ENCODE measurements at places on chromosomes 2 and 18.

- DNase-seq: no peak
Observed at GRCh38 chr2:38966678-38967077, 77.0 kb downstream of the ARHGEF33 start.

GRCh38 chr2:1282552-1282951 lies 130.7 kb upstream of the TPO start:
- DNase-seq: no peak

GRCh38 chr2:12008425-12009061 lies 262.1 kb downstream of the LPIN1 start:
- no peak for DNase-seq

DNA sequence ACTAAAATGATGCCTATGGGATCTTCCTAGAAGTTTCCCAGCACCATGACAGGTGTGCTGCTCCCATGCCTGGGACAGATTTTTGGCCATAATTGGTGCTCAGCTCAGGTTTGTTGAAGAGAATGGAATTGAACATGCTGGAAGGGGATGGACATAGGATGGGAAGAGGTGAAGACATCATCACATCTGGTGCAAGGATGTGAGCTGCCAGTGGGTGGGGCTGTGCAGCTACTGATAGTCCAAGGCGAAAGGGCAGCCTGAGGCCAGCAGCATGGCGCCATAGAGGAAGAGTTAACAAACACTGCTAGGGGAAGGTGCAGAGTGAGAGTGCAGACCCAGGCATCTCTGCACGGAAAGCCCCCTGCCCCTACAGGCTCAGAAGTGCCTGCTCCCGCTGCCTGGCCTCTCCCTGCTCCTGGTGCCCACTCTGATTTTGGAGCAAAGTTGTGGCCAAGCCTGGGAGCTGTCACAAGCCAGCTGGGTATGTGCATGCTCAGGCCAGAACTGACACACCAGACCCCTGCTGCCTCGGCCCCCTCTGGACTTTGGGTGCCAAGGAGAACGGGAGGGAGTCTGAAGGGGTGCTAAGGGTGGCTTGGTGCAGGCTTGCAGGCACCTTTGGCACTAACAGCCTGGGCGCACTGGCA lies 178.6 kb downstream of the ZBTB7C start:
- no peak for DNase-seq

DNA sequence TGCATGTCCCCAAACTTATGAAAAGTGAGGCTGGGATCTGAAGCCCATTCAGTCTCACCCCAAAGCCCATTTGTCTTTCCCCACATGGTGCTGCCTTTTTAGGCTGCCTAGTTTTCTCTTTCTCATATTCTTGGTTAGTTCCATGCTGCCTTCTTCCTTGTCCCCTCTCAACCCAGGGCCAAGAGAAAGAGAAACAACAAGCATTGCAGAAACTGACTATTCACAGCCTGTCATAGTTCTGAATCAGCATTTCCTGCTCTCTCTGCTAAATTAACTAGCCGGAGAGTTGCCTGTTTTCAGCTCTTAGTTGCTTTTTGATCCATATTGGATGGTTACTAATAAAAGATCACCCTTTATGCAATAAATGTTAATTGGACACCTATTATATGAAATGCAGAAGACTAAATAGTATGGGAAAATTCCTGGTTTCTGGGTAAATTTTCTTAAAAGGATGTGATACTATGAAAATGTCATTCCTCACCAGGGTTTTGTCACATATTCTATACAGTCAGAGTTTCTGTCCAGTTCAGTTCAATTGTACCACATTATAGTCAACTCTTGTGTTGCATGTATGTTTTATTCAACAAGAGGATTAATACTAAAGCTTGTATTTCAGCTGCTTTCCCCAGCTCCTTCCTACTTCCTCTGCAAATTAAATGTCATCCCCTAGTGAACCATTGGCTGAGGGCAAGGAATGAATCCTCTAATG lies 246.5 kb downstream of the GALR1 start:
- no peak for DNase-seq

- no peak for DNase-seq
Observed at GRCh38 chr2:21774691-21775368, 651.1 kb downstream of the TDRD15 start.

- peak; percentile 12 for DNase-seq
Observed at GRCh38 chr2:202158796-202159195, 79.6 kb downstream of the SUMO1 start.

- no peak for DNase-seq
Observed at GRCh38 chr18:24090876-24091275, 48.0 kb upstream of the CABYR start.

DNA sequence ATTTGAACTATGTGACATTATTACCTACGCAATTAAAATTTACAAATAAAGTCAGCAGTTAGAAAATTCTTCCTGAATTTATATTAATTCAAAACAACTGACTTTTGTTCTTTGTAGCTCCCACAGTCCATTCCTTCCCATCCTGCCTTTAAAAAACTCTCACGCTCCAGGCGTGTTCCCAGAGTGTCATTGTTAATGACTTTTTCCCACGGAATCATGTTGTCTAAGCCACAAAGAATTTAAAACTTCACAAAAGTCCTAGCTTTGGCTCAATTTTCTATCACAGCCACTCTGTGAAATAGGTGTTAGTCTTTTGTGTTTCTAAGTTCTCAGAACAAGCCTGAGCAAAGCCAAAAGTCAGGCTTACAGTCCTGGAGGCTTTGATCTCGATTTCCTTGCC lies 26.5 kb downstream of the SLC1A4 start:
- DNase-seq: no peak

GRCh38 chr2:7704296-7704865 lies 787.2 kb downstream of the RNF144A start:
- no peak for DNase-seq

DNA sequence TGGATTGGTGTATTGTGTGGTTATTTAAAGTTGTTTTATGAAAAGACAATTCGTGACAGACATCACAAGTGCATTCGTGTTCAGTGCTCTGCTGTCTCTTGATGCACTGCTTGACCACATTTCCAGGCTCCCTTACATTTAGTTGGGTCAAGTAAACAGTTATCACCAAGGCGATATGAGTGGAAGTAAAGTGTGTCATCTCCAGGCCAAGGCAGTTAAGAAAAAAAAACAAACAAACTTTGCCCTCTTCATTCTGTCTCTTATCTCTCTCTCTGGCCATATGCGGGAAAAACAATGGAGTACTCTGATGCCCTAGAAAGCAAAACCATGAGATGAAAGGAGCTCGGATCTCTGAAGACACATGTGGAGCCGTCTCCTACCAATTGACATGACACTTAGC lies 131.1 kb downstream of the DSEL start:
- DNase-seq: no peak

DNA sequence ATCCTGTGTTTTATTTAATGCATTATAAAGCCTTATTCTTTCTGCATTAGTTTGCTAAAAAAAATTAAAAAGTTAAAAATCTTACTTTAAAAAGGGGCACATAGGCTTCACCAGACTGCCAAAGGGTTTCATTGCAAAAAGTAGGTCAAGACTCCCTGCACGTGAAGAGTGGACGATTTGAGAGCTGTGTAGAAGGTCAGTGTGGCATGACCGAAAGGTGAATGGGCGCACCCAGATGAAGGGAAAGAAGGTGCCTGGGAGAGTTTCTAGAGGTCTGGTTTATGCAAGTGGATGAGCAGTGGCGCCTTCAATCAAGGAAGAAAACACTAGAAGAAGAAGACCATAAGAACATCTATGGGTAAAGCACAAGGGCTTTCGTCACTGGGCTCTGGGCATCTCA lies 111.0 kb downstream of the SP3 start:
- DNase-seq: no peak

- no peak for DNase-seq
Observed at GRCh38 chr2:241546771-241547498, 11.6 kb upstream of the BOK start.

GRCh38 chr2:102226612-102227391 lies 40.0 kb downstream of the IL1RL2 start:
- no peak for DNase-seq

GRCh38 chr2:28296904-28297303 lies 95.8 kb upstream of the FOSL2 start:
- no peak for DNase-seq

GRCh38 chr2:239157269-239157668 lies 243.6 kb downstream of the HDAC4 start:
- DNase-seq: no peak

Data from NCI-H1694 (cell line).